Pancreas (tissue), 10 donors: ENCODE measurements at places on chromosomes 2 and 18. TPM values are rescaled to one million over a fixed set of nuclear protein-coding genes. Genes with fewer than 3 reads are reported as not detected.

- H3K27me3 ChIP-seq, result no peaks in the 10 kb centered on the region
- H3K36me3 ChIP-seq, result no peaks in the 10 kb centered on the region
- H3K4me1 ChIP-seq, result no peaks in the 10 kb centered on the region
- no peak for DNase-seq
- H3K4me3 ChIP-seq, result no peak overlapping the region
- no peak overlapping the region for H3K27ac ChIP-seq
These were observed 102.0 kb upstream of the CXCR4 start for GRCh38 chr2:136219963-136220362.

DNA sequence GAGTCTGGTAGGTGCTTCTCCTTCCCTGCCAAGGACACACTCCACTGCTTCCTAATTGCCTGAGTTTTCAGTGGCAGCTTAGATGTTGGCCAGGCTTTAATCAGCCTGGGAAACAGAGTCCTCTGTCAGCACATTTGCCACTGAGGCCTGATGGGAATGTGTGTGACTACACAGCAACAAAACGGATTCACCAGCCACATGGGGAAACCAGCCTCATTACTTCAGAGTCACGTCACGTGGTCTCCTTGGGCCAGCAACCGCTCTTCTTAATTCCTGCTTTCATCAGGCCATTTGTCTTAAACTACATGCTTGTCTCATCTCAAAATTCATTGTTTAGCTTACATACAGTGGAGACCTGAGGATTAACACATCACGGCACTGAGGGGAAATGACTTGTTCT, 93.9 kb upstream of the LTBP1 start:
- H3K27me3 ChIP-seq, result no peaks in the 10 kb centered on the region
- H3K27ac ChIP-seq, result no peak overlapping the region
- no peaks in the 10 kb centered on the region for H3K4me1 ChIP-seq
- no peak for DNase-seq
- H3K36me3 ChIP-seq, result no peaks in the 10 kb centered on the region

Gene CD8B2
- 0.07 TPM for polyA plus RNA-seq

DNA sequence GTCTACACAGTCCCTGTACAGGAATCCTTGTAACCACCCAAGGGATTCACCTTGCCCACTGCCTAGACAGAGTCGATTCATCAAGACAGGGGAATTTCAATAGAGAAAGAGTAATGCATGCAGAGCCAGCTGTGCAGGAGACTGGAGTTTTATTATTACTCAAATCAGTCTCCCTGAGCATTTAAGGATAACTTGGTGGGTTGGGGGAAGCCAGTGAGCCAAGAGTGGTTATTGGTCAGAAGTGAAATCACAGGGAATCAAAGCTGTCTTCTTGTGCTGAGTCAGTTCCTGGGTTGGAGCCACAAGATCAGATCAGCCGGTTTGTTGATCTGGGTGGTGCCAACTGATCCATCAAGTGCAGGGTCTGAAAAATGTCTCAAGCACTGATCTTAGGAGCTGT, 17.8 kb upstream of the FAM98A start:
- no peak for DNase-seq
- H3K4me3 ChIP-seq, result no peak overlapping the region

- no peak overlapping the region for H3K27ac ChIP-seq
- no peaks in the 10 kb centered on the region for H3K27me3 ChIP-seq
- H3K36me3 ChIP-seq, result no peaks in the 10 kb centered on the region
- DNase-seq, result no peak
- H3K4me1 ChIP-seq, result no peaks in the 10 kb centered on the region
These were observed 1539.5 kb upstream of the CELF4 start for GRCh38 chr18:39105104-39105503.

GRCh38 chr2:232999354-232999753, 13.7 kb downstream of the NGEF start:
- H3K4me3 ChIP-seq, result no peak overlapping the region
- no peaks in the 10 kb centered on the region for H3K4me1 ChIP-seq
- no peak overlapping the region for H3K27ac ChIP-seq
- H3K27me3 ChIP-seq, result no peaks in the 10 kb centered on the region
- DNase-seq, result no peak
- no peaks in the 10 kb centered on the region for H3K36me3 ChIP-seq

- H3K27me3 ChIP-seq, result no peaks in the 10 kb centered on the region
- H3K27ac ChIP-seq, result no peak overlapping the region
- H3K4me3 ChIP-seq, result no peak overlapping the region
- peaks cover 14% of the 10 kb centered on the region for H3K4me1 ChIP-seq
- no peaks in the 10 kb centered on the region for H3K36me3 ChIP-seq
These were observed 31.9 kb upstream of the CASP8 start for GRCh38 chr2:201228271-201228911.

Gene RAB6C
- polyA plus RNA-seq, result not detected

Gene NTSR2
- polyA plus RNA-seq, result not detected

DNA sequence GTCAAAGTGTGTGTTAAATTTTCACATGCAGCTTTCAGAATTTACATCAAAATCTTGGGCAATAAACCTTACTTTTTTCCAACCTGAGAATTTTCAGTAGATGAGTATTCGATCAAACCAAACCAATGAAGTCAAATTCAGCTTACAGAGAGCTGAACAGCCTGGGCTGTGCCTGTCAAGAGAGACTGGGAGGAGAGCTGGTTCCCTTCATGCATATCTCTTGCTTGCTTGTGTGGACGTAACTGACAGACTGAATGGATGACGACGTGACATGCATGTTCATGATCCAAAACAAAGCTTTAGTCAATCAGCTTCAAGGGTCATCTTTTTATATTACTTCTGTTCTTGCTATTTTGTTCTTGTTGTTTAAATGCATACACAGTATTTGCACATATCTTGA, 145.2 kb downstream of the GALNT3 start:
- H3K27me3 ChIP-seq, result no peaks in the 10 kb centered on the region
- no peak overlapping the region for H3K4me3 ChIP-seq
- DNase-seq, result no peak
- H3K36me3 ChIP-seq, result no peaks in the 10 kb centered on the region

- H3K4me3 ChIP-seq, result peak overlapping the region; percentile 81
- DNase-seq, result no peak
- no peaks in the 10 kb centered on the region for H3K36me3 ChIP-seq
- no peaks in the 10 kb centered on the region for H3K27me3 ChIP-seq
- peaks cover 15% of the 10 kb centered on the region for H3K4me1 ChIP-seq
These were observed 633 bp upstream of the ARMC9 start for GRCh38 chr2:231197706-231198290.

Gene KCMF1
- 9.9 TPM for polyA plus RNA-seq

GRCh38 chr2:110820128-110820527, 87.8 kb downstream of the ACOXL start:
- DNase-seq, result no peak
- H3K27ac ChIP-seq, result no peak overlapping the region
- H3K27me3 ChIP-seq, result no peaks in the 10 kb centered on the region
- no peaks in the 10 kb centered on the region for H3K36me3 ChIP-seq

Gene IMMT
- polyA plus RNA-seq, result 18.1 TPM

Gene CENPA
- 0.14 TPM for polyA plus RNA-seq

DNA sequence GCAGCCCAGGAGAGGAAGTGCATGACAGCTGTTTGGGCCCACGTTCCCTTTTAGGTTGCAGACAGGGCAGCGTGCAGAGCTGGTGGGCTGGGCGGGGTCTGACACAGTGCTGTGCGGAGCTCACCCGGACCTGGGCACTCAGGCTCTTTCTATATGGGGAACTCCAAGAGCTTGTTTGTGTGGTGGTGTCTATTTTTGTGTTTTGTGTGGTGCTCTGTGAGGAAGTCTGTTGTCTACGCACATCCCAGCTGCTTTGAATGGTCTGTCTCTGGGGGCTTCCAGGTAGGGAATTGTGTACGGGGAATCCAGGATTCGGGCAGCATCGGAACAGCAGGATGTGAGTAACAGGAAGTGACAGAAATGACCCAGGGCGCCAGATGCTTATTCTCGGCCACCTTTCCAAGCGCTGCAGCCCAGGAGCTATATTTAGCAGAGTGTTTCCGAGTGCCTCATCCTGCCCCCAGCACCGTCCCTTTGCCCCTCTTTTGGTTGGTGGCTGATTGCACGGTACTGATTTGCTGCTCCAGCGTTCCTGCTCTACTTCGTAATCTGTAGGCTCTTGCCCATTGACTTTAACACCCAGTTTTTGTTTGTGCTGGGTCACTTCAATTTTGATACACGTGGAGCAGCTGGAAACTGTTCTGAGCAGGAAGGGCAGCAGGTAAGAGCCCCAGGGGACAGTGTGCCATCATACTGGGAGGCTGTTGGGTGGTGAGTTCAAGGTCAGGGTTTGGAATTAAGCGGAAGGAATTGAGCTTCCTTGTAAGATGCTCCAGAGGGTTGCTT, 64.7 kb downstream of the DGKD start:
- DNase-seq, result no peak
- H3K36me3 ChIP-seq, result no peaks in the 10 kb centered on the region
- H3K4me1 ChIP-seq, result peaks cover 14% of the 10 kb centered on the region
- H3K27ac ChIP-seq, result no peak overlapping the region

Gene FAM110C
- 22.4 TPM for polyA plus RNA-seq

Gene DNMT3A
- polyA plus RNA-seq, result 10.3 TPM

Gene TMEM198
- 9.0 TPM for polyA plus RNA-seq

DNA sequence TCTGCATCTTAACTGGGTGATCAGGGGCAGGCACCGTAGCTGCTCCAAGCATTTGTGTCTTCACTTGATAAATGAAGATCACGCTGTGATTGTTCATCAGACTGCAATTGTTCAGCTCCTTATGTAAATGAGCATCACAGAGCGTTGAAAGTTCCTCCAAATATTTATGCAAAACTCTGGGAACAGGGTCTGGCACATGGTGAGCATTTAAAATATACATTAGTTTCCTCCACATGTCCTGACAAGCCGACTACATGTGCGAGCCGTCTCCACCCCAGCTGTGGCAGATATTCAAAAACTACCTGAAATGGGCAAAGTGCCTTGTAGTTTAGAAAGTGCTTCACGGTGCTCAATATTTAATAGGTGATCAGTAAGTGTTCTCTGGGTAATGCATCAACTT, 175.1 kb upstream of the ID2 start:
- H3K4me3 ChIP-seq, result no peak overlapping the region
- H3K4me1 ChIP-seq, result no peaks in the 10 kb centered on the region
- H3K36me3 ChIP-seq, result no peaks in the 10 kb centered on the region
- H3K27me3 ChIP-seq, result no peaks in the 10 kb centered on the region
- H3K27ac ChIP-seq, result no peak overlapping the region

- no peaks in the 10 kb centered on the region for H3K27me3 ChIP-seq
- DNase-seq, result no peak
- H3K36me3 ChIP-seq, result no peaks in the 10 kb centered on the region
- H3K4me1 ChIP-seq, result peaks cover 56% of the 10 kb centered on the region
These were observed 67.9 kb downstream of the LRRFIP1 start for GRCh38 chr2:237695201-237695780.

DNA sequence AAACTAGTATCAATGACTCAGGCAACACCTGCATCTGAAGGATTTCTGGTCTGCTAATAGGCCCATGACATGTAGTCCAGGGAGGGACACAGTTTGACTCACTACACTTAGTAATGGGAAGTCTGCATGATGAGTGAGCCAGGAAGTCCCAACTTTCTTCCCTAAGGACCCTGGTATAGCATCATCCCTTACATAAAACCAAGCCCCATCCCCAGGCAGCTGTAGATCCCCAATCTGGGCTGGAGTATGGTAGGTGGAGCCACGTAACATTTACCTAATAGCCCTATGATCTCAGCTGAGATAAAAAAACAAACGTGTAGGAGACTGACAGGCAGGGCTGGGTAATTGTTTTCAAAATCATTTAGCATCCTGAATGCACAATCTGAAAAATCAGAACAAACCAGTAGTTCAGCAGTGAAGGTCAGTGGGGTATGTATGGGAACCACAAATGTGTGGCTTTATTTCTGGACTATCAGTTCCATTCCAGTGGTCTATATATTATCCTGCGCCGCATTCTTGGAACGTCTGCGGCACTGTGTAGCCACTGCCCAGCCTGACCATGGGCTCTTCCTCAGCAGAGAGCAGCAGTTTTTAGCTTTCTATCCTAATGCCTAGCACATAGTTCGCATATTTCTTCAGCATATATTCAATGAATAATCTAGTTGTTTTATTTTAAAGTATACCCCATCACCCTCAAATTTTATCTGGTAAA, 33.5 kb downstream of the EPB41L3 start:
- no peak for DNase-seq
- H3K27me3 ChIP-seq, result no peaks in the 10 kb centered on the region
- H3K27ac ChIP-seq, result no peak overlapping the region
- no peaks in the 10 kb centered on the region for H3K4me1 ChIP-seq

Gene AQP12B
- polyA plus RNA-seq, result 158 TPM

DNA sequence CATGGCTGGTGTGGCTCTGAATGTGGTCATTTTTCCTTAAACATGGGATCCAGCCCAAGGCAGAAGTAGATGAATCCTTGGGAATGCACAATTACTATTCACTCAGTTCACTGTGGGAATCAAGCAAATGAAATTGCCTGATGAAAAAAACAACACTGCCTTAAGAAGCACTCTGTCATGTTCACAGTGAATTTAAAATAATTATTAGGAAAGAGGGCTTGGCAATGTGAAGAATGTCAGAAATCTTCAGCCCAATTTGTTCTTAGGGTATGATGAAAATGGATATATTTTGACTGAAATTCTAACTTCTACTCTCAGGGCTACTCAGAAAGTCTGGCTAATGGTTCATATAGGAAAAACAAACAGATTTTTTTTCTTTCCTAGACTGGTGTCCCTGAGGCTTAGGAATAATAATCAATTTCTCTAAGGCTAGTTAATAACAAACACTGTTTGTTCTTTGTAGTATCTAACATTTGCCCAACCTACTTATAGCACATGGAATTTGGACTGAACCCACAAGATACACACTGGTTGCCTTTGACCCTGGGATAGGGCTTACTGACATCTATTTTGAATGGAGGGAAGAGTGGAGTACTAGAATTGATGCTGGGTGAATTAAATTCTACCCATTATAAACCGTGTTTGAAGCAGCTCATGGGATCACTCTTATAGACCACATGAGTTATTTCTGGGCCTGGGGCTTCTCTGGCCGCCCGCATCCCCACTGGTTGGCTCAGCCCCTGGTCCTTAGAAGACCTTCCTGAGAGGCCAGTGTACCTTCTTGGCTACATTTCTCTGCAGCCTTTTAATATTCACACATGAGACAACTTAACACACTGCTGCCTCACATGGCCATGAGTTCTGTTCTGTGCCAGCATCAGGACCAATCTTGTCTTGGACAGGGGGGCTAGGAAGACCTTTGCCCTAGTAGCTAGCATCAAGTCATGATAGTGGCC, 8.3 kb upstream of the MRPL33 start:
- no peak overlapping the region for H3K4me3 ChIP-seq
- H3K27ac ChIP-seq, result peak overlapping the region; percentile 69
- peaks cover 13% of the 10 kb centered on the region for H3K4me1 ChIP-seq
- no peak for DNase-seq
- H3K36me3 ChIP-seq, result no peaks in the 10 kb centered on the region

DNA sequence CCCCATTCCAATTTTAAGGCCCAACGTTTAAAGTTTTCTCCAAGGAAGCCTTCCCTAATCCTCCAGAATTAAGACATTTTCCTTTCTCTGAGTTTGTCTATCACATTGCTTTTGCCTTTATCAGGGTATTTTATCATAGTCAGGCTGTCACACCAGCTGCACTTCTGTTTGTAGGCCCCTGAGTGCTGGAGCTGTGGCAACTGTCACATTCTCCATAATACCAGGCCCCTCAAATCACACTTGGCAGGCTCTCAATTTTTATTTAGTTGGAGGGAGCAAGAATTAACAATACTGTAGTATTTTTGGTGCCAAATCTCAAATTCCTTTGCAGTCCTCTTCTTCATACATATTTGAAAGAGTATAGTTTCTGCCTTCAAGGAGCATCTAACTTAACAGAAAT, 122.2 kb downstream of the FSHR start:
- DNase-seq, result no peak
- H3K27ac ChIP-seq, result no peak overlapping the region
- no peaks in the 10 kb centered on the region for H3K36me3 ChIP-seq
- H3K4me3 ChIP-seq, result no peak overlapping the region
- no peaks in the 10 kb centered on the region for H3K27me3 ChIP-seq
